ENCODE measurements at places on chromosomes 5 and 9. TPM values are rescaled to one million over a fixed set of nuclear protein-coding genes. Genes with fewer than 3 reads are reported as not detected.

GRCh38 chr5:13878357-13878756 is 66.1 kb downstream of the DNAH5 start:
- DNase-seq = no peak

DNA sequence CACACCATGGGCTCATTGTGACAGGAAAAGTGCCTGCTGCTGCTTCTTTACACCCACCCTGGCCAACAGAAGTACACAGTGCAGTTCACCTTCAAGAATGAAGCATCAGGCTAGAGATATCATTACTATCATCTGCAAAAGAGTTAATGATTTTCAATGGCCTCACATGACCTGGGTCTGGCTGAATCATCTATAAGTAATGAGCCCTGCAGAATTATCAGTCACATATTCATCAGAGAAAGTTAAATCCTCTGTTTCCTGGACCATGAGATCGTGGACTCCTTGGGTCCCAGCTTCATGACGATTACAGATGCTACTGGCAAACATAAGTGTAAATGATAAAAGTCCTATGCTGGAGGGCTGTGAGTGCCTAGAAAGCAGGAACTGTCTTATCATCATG is 8.3 kb downstream of the BAG1 start:
- no peak for DNase-seq

- DNase-seq = no peak
These were observed 12.0 kb upstream of the FAM81B start for GRCh38 chr5:95379133-95379532.

Gene RLN1
- total RNA-seq = not detected

DNA sequence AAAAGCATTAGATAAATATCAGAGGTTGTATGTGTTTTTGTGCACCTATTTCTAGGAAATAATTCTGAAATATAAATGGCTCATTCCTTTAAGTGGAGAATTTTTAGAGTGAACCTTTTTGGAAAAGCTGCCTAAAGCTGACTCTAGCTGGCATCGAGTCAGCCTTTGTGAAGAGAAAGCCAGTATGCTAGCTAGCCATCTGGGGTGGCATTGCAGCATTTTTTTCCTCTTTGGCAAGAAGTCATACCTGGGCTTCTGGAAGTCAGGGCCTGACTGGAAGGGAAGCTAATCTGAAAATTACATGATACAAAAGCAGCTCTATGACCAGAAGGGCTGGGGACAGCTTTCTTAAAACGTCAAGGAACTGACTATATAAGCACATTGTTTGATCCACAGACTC is 19.7 kb downstream of the ANP32B start:
- DNase-seq = no peak

GRCh38 chr9:13209498-13209897 is 70.0 kb downstream of the MPDZ start:
- DNase-seq = no peak

Gene SLC46A2
- total RNA-seq = not detected

Data from PC-9 (cell line).